Fibroblast of pulmonary artery (primary cell): ENCODE measurements at places on chromosomes 12 and 14.

- DNase-seq, result peak; percentile 41
Measured at GRCh38 chr12:109192358-109192757, 76.0 kb downstream of the ACACB start.

- peak; percentile 56 for DNase-seq
Measured at GRCh38 chr14:65958664-65959562, 527.3 kb upstream of the CCDC196 start.

DNA sequence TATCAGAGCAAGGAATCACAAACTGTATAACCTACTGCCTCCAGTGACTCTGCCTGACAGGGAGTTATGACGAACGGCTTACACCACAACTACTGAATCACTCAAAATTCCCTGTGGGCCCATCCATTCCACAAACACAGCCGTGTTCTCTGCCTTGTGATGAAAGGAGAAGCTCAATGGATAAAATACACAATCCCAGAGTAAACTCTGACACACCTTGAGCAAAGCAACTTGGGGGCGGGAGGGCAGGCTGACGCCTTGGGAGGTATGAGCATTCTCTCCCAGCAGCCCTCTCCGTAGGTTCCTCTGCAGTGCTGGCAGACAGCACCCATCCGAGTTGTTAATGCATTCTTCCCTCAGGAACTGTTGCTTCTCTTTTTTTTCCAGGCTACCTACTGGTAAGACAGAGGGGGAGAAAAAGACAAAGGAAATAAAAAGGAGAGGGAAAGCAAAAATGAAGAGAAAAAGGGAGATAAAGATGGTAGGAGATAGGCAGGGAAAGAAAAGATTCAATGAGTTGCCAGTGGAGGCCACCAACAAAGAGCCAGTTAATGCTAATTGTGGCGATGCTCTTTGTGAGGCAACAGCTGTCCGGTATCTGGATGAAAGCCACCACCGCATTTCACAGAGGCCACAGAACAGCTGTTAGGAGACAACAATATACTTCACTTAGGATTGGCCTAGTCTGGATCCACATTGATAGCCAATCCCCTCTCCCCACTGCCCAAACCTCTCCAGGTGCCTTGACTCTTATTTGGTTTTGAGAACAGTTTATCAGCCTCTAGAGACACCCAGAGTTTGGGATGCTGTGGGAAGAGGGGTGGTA, 4.7 kb upstream of the DIO2 start:
- peak; percentile 24 for DNase-seq

GRCh38 chr14:70907996-70908934, 1.0 kb downstream of the PCNX1 start:
- DNase-seq, result peak; percentile 70

- DNase-seq, result no peak
Measured at GRCh38 chr12:125755512-125755911, 690.3 kb downstream of the AACS start.

- no peak for DNase-seq
Measured at GRCh38 chr14:78254911-78255461, 84.8 kb downstream of the NRXN3 start.

DNA sequence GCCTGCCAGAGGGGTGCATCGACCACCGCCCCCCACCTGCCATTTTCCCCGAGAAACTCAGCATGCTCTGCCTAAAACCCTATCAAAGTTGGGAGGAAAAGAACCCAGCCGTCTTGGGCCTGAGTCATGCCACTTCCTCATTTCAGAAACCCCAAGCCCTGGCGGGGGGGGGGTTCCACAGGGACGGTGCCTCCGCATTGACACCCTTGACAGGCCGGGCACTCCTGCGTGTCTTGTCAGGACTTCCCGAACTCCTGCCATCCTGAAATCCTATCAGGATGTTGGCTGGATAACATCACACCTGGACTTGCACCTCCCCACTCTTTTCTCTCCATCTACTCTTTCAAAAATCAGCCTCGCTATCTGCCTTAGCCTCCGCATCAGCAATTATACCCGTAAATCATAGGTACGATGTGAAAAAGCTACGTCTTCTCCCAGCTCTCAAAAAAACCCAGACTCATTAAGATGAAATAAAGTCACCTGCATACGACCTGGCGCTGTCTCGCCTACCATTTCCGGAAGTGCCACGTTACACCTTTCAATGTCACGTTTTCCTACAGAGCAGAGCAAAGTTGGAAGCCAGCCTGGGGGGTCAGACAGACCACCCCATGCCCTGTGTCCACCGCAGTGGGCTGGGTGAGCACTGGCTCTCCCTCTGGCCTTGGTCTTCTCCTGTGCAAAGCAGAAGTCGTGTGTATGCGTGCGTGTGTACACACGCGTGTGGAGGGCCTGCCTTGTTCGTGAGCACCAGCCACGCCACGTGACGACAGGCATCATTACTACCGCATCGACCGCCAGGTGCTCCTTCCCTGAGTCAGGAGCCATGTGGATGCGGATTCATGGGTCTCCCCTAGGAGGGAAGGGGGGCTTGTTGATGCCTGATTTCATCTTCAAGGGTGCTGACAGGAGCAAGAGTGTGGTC, 96.7 kb downstream of the RFLNA start:
- no peak for DNase-seq

DNA sequence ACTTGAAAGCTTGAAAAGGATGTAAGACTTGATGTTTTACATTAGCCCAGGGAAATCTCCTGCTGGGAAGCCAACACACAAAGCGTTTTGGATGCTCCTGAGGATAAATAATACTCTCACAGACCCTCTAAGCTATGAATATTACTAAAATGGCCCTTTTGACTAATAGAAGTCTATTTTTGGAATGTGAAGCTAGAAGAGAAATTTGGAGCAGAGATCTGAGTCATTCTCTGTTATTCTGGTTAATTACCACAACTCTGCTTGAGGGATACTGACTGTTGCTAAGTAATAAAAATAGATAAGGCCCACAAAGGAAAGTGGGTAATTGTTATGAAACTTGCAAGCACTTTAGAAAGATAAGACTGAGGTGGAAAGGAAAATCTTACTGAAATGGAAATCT, 346.2 kb upstream of the STXBP6 start:
- peak; percentile 4 for DNase-seq

DNA sequence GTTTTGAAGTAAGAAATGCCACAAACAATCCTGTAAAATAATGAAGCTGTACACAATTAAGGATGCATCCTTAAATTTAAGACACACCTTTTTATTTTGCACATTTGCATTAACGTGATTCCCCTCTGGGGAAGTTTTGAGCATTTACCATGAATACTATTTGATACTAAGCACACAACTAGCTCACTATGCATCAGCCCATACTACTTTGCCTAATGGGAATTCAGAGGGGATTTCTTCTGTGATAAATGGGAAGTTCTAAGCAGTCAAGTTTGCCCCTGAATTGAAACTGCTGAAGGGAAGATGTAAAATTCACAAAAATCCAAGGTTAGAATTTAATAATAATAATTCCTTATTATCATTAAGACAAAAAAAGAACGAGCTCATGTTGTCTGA, 27.4 kb downstream of the SINHCAF start:
- no peak for DNase-seq

DNA sequence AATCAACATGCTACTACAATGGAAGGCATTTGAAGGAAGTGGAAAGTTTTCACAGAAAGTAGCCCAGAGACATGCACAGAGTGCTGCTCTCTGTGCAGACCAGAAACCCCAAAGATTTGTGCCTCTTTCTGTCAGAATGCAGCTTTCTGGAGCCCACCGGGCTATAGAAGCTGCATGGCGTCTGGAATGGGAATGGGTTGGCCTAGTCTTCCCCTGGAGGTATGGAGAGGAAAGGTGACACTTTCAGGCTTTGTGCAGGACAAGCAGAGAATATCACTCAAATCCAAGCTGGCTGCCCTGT, 21.3 kb upstream of the ZFP36L1 start:
- no peak for DNase-seq

DNA sequence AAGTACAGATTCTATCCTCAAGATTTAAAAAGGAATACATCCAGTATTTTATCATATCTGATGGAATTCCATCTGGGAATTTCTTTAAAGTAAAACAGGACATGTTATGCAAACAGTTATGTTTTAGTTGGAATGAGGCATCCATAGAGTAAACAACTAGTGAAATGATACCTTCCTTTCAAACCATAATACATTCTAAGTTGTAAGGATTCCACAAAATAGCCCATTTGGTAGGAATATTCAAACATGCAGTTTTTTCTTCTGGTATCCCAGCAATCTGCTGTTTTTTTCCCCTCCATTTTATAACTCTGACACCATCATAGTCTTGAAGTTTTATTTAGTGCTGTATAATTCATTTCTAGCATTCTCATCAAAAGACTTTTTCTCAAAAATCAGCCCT, 149.6 kb downstream of the ADAMTS20 start:
- no peak for DNase-seq

GRCh38 chr12:1994429-1995143, 9.7 kb downstream of the DCP1B start:
- DNase-seq, result no peak

GRCh38 chr12:45973526-45973925, 16.8 kb downstream of the SCAF11 start:
- peak; percentile 30 for DNase-seq

DNA sequence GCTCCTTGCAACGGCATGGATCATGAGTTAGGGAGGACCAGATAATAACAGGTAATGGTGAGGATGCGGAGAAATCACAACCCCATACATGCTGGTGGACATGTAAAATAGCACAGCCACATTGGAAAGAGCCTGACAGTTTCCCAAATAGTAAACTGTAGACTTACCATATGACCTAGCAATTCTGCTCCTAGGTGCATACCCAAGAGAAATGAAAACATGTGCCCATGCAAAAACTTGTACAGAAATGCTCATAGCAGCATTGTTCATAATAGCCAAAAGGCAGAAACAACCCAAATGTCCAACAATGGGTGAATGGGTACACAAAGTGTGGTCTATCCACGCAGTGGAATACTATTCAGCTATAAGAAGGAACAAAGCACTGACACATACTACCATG, 97.5 kb upstream of the VRK1 start:
- no peak for DNase-seq

DNA sequence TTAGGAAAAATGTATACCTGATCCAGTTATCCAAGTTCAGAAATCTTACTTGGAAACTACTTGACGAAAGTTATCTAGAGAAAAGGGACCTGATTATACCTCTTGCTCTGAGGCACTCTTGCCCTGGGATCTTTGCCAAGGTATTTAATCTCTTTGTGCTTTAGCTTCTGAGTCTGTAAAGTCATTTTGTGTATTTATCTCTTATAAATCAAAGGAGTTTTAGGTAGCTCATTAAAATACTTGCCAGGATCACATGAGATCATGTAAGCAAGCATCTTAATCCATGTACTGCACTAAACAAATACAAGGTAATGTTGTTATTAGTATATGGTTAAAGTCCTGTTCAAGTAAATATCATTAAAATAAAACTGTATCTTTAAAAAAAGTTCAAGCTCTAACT, 147.5 kb downstream of the IPO8 start:
- DNase-seq, result no peak

- peak; percentile 26 for DNase-seq
Measured at GRCh38 chr14:61213191-61213621, 67.9 kb downstream of the TMEM30B start.

DNA sequence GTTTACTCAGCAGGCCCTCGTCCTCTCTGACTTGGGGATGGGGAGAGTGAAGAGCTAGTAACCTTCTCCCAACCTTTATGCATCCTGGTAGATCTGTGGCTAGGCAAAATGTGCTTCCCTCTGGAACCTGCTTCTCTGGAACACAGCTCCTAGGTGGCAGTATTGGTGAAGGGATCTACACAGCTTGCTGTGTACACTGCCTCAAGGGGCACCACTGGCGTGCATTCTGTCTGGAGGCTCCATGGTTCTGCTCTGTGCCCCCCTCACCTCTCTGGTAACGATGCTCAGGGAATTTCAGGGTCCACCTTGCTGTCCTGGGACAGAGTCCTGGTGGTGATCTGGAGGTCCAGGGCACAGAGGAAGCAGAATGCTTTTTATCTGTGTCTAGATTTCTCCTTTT, 43.5 kb upstream of the KCNA5 start:
- no peak for DNase-seq

DNA sequence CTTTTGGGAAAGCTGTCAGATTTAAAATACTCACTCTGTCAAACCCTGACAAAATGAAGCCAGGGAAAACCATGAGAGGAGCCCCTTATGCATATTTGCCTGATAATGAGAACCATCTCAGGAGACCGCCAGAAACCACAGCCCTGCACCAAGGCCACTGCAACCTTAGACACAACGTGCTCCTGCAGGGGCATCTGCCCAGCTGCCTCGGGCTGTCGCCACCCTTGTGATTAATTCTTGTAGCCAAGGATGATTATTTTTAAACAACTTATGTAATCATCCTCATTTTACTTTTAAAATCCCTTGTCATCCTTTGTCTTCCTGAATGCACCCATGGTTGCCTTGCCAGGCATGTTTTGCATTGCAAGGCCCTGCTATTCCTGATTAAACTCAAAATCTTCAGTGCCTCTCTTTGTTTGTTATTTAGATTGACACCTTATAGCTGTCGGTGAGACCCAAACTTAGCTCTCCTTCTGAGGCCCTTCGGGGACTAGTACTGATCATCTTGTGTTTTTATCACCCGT, 766.4 kb upstream of the TMEM132C start:
- DNase-seq, result no peak

- peak; percentile 3 for DNase-seq
Measured at GRCh38 chr14:29085546-29085945, 319.0 kb downstream of the FOXG1 start.

GRCh38 chr14:50064993-50065392, 51.4 kb downstream of the VCPKMT start:
- no peak for DNase-seq

GRCh38 chr12:90124914-90125313, 416.3 kb upstream of the ATP2B1 start:
- DNase-seq, result no peak

DNA sequence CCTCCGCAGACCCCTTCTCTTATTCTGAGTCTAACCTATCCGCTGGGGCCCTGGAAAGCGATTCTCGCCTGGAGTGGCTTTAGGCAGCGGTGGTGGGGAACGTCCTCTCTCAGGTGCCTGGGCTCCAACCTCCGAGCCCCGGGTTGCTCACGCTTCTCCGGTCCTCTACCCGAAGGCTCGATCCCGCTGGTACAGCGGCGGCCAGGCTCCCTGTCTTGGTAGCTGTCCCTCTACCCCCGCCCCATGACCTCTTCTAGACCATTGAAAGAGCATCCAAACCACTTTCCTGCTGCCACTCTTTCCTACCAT, 505 bp upstream of the HEBP1 start:
- no peak for DNase-seq

DNA sequence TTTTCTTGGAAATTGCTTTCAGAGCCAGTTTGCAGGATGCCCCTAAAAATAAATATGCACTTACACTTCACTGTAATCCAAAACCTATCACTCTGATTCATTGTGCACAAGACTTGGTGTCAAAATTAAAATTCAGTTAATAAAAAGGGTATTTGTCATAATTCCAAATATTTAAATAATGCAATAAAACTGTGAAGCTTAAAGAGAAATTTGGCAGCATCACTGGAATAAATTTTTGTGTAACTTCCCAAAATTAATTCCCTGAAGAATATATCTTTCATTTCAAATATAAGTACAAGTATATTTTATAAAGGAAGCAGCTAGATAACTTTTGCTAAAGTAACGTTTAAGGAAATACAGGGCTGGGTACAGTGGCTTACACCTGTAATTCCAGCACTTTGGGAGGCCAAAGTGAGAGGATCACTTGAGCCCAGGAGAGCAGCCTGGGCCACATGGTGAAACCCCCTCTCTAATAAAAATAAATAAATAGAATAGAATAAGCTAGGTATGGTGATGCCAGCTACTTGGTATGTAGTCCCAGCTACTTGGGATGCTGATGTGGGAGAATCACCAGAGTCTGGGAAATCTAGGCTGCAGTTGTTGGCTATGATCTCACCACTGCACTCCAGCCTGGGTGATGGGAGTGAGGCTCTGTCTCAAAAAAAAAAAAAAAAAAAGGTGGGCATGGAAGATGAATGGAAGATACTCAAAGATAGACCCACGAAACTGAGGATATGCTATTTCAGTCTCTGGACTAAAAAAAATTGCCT, 233.8 kb downstream of the FBXL14 start:
- DNase-seq, result peak; percentile 30
